ENCODE measurements at places on chromosomes 5 and 9.

DNA sequence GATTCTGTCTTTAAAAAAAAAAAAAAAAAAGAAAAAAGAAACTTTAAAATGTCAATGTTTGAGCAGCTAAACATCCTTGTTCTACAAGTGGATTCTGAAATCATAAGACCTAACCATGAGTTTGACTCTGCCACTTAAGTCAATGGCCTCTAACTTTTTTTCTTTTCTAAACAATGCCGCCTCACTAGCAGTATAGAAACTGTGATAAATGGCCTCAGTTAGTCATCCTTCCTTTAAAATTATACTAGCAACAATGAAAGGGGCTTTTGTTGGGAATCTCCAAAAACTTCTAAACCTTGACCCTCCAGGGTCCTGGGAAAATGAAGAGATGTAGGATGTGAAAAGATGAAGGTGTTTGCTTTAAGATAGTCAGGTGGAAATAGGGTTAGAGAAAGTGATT is 71.1 kb downstream of the FBXL7 start:
- DNase-seq = no peak

GRCh38 chr5:38453506-38453905 is 102.9 kb downstream of the LIFR start:
- DNase-seq = no peak

GRCh38 chr5:119332978-119333401 is 22.8 kb upstream of the TNFAIP8 start:
- DNase-seq = no peak

DNA sequence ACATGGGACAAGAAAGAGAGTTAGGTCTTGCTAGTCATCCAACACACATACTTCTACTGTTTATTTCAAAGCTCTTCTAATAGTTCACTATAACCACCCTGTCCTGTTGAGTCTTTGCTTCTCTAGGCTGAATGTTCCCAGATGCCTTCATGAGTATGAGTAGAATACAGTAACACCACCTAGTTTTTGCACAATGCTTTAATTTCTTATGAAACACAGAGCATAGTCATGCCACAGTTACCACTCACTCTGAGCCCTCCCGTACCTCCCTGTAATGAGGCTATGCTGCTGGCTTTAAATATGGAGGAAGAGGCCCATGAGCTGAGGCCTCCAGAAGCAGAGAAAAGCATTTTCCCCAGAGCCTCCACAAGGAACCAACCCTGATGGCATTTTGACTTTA is 75.0 kb upstream of the SLC1A3 start:
- DNase-seq = no peak

DNA sequence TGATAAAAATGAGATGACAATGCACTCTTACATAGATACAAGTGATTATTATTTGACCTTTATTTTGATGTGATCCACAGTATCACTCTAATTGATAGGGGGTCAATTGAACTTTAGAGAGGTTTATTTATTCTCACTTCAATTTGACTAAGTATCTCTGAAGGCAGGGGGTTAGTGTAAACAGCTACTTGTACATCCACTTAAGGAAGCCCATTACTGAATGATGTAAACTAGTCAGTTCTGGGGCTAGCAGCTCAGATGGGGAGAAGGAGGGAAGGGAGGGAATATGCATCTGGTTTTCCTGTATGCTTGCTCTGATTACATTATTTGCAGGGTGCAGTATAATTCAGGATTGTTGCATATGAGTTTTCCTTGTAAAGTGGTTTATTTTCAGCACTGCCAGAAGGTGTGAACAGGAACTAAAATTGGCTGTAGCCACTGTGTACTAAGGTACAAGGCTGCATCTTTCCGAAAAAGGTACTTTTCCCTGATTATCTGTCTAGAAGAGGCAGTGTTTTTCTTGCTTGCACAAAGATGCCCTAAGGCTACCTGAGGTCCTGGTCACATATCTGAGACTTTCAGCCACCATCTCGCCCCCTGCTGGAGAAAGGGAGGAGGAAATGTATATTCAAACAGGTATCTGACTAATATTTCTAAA is 51.2 kb downstream of the MRPS27 start:
- DNase-seq = peak; percentile 15

GRCh38 chr5:61000887-61001286 is 55.9 kb downstream of the NDUFAF2 start:
- DNase-seq = no peak

GRCh38 chr5:168288349-168289245 is 2.8 kb upstream of the WWC1 start:
- no peak for DNase-seq

DNA sequence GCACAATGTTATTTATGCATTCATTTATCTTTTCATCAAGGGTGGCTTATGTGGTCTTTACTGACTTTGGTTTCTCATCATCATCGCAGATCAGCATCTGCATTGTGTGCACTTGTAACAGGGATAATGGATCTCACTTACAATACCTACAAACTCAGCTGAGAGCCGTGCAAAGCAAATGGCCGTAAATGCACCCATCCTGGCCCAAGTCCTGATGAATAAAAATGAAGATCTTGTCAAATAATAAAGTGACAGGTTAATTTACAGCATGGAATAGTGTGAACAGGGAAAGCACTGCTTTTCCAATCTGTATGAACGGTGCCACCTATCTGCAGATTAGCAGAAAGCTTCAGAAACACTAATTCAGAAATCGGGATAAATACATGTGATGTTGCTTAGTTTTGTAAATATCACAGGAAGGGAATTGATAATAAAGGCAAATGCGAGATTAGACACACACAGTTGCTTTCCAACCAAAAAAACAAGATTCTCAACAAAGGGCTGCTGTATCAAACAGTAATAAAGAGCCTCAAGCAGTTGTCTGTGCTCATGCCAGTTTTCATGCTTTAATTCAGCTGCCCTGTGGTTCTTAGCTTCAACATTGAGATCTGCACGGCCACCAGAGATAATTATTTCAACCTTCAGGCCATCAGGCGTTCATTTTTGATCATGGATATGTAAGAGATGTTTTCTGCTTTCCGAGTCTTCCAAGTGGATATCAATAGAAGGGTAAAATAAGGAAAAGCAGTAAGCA is 153.4 kb upstream of the POU5F2 start:
- DNase-seq = no peak

- DNase-seq = no peak
These were observed 118.1 kb downstream of the WNK2 start for GRCh38 chr9:93301911-93302541.

DNA sequence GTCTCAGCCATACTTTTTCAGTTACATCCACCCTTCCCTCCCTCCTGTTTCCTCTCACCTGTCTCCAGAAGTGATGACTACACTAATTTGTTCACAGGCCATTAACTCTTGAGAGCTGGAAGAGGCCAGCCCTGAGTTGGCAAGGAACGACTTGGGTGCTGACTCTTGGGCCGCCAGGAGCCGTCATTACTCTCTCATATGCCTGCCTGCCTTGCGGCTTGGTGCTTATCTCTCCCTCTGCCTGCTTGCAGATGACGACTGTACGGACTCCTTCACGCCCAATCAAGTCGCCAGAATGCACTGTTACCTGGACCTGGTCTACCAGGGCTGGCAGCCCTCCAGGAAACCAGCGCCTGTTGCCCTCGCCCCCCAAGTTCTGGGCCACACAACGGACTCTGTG is 66.1 kb downstream of the PAPPA start:
- no peak for DNase-seq

DNA sequence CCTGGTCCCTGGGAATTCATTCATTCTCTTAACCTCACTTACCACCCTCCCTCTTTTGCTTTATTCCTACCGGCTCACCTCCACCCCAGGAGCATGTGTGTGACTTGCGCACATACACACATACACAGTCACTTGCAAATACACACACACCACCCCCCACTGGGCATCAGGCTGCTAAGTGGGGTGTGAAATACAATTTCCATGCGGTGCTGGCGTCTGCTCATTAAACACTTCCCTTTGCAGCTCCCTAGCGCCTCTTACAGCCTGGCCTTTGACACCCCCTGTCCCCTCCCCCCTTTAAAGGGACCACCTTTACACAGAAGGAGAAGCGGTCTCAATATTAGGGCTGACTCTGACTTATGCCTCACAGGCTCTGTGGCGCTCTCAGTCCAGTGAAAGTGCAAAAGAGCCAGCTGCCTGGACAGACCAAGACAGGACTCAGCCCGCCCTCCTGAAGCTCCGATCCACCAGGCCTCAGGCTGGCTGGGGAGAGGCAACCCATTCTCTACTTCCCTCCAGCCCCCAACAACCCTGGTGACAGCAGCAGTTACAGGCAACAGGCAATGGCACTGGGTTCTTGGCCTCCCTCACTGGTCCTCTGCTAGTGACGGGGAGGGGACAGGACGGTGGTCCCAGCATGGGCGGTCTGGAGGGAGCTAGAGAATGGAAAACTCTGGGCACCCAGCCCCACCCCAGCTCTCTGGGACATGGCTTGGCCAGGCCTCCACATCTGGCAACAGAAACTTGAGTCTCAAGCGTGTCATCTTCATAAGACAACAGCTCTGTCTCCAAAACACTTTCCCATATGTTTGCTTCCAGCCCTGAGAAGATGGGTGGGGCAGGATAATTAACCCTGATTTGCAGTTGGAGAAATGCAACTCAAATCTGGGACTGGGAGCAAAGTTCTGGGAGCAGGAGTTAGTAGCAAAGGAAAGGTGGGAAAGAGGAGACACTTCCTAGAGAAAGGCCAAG is 12.0 kb downstream of the ENHO start:
- no peak for DNase-seq

- DNase-seq = no peak
These were observed 32.3 kb downstream of the HK3 start for GRCh38 chr5:176866707-176867310.

DNA sequence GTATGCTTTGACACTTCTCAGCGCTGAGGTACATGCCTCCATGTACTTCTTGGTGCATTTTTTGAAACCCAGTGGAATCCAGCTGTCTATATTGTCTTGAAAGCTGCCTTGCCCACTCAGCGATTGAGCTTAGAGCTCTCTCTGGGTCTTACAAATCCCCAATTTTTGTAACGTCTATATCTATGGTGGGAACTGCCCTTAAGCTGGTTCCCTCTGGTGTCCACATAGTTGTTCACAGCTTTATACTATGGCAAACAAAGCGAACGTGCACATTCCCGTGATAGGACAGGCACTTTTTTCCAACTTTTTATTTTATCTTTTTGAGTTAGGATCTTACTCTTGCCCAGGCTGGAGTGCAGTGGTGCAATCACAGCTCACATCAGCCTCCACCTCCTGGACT is 20.9 kb downstream of the CDHR2 start:
- DNase-seq = no peak

- peak; percentile 47 for DNase-seq
These were observed 134.4 kb downstream of the ERCC6L2 start for GRCh38 chr9:96009690-96010472.

DNA sequence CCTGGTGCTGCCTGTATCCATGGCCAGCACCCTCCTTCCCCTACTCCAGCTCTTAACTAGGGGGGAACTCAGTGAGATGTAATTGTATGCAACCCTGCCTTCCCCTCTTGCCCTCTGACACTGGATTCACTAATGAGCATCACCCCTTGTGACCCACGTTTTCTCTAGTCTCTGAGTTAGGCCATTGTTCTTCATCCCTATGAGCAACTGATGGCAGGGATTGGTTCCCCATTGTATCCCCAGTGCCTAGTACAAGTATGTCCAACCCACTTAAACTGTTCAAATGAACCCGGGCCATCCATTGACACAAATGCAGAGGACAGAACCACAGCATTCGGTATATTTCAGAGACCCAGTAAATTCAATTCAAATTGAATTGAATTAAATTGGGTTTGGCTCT is 77.6 kb upstream of the ASTN2 start:
- no peak for DNase-seq

GRCh38 chr9:135512904-135513303 is 8.3 kb upstream of the LCN1 start:
- no peak for DNase-seq

All from stimulated activated CD8-positive, alpha-beta memory T cell treated with anti-CD3 and anti-CD28 coated beads, Interleukin-15, amount 100 ng/mL, for 1 hour (primary cell).